Thoracic aorta (tissue), 2 donors: ENCODE measurements at places on chromosomes 4 and X.

- H3K27me3 ChIP-seq = no peaks in the 10 kb centered on the region
- no peak overlapping the region for H3K4me3 ChIP-seq
- no peak overlapping the region for H3K27ac ChIP-seq
- no peaks in the 10 kb centered on the region for H3K4me1 ChIP-seq
These were observed 302.4 kb downstream of the IL1RAPL1 start for GRCh38 chrX:28889591-28890090.

DNA sequence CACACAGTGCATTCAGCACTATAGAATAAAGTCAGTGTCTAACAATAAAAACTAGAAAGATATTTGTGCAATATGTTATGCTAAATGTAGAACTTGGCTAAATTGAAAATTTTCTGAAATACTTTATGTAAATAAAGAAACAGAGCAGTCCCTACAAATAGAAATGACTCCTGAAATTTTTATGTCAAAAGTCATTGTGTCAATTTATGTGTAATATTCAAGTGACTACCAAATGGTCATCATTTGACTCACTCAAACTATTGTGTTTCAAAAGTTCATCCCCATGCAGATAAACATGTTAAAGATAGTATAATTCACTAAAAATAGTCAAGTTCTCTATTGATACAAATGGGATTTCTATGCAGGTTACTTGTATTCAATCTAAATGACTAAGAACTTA, 17.9 kb downstream of the LRBA start:
- DNase-seq = no peak
- no peaks in the 10 kb centered on the region for H3K36me3 ChIP-seq
- H3K27me3 ChIP-seq = no peaks in the 10 kb centered on the region
- no peak overlapping the region for H3K4me3 ChIP-seq
- H3K27ac ChIP-seq = no peak overlapping the region
- no peaks in the 10 kb centered on the region for H3K4me1 ChIP-seq

DNA sequence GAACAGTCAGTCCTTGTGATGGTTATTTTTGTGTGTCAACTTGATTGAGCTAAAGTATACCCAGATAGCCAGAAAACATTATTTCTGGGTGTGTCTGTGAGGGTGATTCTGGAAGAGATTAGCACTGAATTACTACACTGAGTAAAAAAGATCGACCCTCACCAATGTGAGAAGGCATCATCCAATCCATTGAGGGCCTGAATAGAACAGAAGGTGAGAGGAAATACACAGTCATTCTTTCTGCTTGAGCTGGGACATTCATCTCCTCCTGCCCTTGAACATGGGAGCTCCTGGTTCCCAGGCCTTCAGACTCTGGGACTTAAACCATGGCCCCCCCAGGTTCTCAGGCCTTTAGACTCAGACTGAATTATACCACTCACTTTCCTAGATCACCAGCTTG, 22.3 kb downstream of the INPP4B start:
- H3K27ac ChIP-seq = no peak overlapping the region
- H3K4me3 ChIP-seq = no peak overlapping the region

DNA sequence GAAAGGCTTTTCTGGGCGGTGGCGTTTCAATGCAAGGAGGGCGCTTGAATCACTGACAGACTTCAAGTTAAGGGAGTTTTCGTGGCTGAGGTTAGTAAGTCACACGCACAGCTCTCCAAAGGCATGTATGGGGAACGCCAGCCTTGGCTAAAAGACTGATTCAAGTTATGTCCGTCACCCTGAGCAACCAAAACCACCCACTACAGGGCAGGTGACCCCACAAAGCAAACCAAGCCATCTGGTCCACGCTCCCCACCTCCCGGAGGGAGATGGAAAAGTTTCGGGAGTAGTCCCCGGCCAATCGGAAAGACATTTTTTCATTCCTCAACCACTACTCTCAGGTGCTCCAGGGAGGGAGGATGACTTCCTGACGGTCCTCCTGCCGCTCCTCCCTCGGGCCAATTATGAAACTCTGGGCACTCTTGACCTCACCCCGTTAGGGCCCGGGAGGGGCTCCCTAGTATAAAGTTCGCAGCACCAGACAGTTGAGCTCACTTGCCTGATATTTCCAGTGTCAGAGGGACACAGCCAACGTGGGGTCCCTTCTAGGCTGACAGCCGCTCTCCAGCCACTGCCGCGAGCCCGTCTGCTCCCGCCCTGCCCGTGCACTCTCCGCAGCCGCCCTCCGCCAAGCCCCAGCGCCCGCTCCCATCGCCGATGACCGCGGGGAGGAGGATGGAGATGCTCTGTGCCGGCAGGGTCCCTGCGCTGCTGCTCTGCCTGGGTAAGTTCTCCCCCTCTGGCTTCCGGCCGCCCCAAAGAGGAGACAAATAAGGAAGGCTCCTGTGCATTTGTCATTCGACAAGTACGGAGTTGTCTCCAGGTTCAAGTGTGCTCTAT, at the start of gene EREG:
Gene EREG (plus strand): TSS at position 494 of the 840 bp plus-strand sequence. CDS start 164 bp downstream, at position 658.
- H3K36me3 ChIP-seq = no peaks in the 10 kb centered on the region
- H3K27ac ChIP-seq = peak within 1 kb of the TSS; percentile 26
- H3K27me3 ChIP-seq = no peaks in the 10 kb centered on the region

GRCh38 chr4:3830774-3831528, 64.8 kb downstream of the ADRA2C start:
- DNase-seq = no peak
- peaks cover 16% of the 10 kb centered on the region for H3K4me1 ChIP-seq
- H3K36me3 ChIP-seq = no peaks in the 10 kb centered on the region
- H3K27me3 ChIP-seq = no peaks in the 10 kb centered on the region

DNA sequence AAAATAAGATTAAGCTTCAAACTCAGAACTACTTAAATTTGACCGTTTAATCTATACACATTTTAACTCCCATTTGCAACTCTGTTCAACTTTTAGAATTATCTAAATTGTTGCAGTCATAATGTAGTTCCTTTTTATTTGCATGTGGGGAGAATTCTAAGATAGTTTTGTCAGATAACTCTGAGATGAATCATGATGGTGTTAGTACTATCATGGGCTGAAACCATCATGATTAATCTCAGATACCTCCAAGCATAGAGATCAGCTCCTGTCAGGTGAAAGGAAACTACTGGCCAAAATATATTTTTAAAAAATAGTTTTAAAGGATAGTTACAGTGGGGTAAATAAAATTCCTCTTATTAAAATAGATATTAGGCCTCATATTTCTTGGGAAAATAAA, 39.0 kb downstream of the FBXO8 start:
- no peak for DNase-seq
- no peak overlapping the region for H3K4me3 ChIP-seq
- H3K27me3 ChIP-seq = no peaks in the 10 kb centered on the region
- H3K4me1 ChIP-seq = no peaks in the 10 kb centered on the region

DNA sequence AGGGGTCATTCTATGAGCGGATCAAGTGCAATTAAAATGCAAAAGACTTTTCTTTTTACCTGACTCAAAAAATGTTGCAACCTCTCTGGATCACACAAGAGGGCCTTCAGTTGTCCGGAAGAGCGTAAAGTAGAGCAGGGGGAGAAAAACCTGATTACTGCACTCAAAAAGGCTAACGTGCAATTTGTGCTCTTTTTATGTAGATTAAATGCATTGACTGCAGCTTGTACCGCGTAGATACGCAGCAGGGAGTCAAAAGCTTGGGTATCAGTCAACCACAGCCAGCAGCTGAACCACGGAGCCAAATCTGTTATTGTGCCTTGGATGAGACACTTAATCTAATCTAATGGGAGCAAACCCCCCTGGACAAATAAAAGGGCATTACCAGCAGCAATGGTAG, 107.3 kb upstream of the RAI2 start:
- H3K4me3 ChIP-seq = no peak overlapping the region
- H3K36me3 ChIP-seq = no peaks in the 10 kb centered on the region

DNA sequence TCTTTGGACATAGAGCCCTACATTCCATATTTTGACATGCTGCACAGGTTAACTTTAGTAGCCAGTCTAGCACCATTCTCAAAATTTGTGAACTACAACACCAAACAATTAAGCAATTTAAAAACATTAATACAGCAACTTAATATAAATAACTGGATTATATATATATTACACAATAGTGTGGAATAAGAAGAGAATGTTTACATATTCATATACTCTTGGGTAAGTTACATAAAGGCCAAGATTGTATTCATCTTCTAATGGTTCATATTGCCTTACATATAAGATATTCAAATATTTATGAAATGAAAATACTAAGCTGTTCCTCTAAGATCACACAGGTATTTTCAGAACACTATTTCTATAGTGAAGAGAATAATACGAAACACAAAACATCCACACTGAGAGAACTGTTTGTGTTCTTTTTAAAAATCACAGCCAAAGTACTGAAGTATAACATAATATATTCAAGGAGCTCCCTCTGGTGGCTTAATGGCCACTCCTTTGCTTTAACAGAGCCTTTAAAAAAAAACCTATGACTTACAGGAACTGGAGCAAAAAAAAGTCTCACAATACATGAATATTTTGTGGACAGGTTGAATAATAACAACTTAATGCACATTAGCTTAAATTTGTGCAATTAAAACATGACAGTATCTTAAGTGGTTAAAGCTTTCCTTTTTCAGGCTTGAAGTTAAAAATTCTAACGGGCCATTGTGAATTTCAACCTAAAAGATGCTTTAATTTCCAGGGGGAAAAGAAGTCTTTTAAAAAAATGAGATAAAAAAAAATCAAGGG, 46.2 kb downstream of the NEK1 start:
- no peak overlapping the region for H3K27ac ChIP-seq
- no peak overlapping the region for H3K4me3 ChIP-seq
- no peak for DNase-seq
- no peaks in the 10 kb centered on the region for H3K36me3 ChIP-seq
- H3K4me1 ChIP-seq = no peaks in the 10 kb centered on the region

DNA sequence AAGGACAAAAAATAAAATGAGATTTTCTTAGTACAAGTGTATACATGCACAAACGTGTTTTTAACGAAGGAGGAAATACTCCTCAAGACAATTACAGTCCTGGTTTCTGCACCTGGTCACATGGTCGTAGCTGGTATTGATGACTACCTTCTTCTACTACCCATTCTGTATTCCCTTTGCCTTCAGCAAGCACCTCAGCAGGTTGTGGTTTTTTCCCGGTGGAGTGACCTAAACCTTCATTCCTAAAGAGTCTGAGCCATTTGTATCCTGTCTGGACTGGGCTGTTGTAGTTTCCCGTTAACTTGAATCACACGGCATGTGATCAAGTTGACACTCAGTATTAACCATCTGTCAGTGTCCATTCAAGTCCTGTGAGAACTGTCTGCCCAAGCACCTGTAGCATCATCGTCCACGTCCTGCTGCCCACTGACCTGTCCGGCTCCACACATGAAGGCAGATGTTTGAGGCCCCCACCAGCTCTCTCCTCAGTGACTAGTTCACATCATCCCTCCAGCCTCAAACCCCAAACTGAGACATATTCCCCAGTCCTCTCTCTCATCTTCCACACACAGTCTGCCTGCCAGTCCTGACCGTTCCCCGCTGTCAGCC, 31.1 kb upstream of the TBC1D14 start:
- H3K27ac ChIP-seq = no peak overlapping the region
- no peaks in the 10 kb centered on the region for H3K4me1 ChIP-seq
- H3K36me3 ChIP-seq = peaks cover 59% of the 10 kb centered on the region
- no peaks in the 10 kb centered on the region for H3K27me3 ChIP-seq
- DNase-seq = no peak

DNA sequence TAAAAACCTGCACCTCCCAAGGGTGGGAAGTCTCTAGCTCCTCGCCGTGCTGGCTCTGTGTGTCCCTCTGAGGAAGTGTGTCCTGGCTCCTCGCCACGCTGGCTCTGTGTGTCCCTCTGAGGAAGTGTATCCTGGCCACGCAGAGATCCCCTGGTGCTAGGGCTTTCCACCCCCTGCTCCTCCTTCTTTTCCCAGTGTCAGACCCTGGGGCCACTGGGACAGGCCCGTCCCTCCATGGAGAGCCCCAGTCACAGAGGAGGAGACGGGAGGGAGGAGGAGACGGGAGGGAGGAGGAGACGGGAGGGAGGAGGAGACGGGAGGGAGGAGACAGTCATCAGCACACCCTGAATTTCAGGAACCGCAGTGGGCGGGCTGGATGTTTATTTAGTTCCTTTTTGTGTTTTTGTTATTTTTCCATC, 53.8 kb upstream of the HGFAC start:
- no peaks in the 10 kb centered on the region for H3K36me3 ChIP-seq
- peak; percentile 62 for DNase-seq
- H3K27me3 ChIP-seq = no peaks in the 10 kb centered on the region
- peak overlapping the region; percentile 68 for H3K27ac ChIP-seq

DNA sequence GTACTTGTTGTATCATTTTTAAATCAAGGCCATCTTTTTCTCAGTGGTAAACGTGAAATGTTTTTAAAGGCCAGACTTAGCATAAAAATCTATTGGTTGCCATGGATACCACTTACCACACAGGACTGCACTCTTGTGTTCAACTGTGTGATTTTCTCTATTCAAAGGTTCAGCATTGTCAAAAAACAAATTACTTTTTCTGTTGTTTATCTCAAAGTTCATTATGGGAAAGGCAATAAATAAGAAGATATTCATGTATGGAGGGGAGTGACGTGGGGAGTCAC, 231.0 kb upstream of the GATB start:
- peak overlapping the region; percentile 62 for H3K27ac ChIP-seq
- DNase-seq = no peak
- H3K27me3 ChIP-seq = no peaks in the 10 kb centered on the region
- no peak overlapping the region for H3K4me3 ChIP-seq

- no peaks in the 10 kb centered on the region for H3K4me1 ChIP-seq
- H3K27ac ChIP-seq = no peak overlapping the region
- no peaks in the 10 kb centered on the region for H3K36me3 ChIP-seq
- H3K4me3 ChIP-seq = no peak overlapping the region
- no peak for DNase-seq
- H3K27me3 ChIP-seq = no peaks in the 10 kb centered on the region
These were observed 159.4 kb upstream of the GPC4 start for GRCh38 chrX:133574716-133575115.

DNA sequence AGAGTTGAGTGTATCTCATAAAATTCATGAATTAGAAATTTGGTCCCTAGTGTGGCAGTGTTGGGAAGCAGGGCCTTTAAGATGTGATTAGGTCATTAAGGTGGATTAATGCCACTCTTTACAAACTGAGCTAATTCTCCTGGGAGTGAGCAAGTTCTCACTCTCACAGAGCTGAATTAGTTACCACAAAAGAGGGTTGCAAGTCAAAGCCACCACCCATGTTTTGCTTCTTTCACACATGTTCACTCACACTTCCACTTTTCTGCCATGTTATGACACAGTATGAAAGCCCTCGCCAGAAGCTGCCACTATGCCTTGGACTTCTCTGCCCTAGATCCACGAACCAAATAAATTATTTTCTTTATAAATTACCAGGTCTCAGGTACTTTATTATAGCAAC, 332.1 kb downstream of the ARAP2 start:
- H3K4me3 ChIP-seq = no peak overlapping the region
- no peaks in the 10 kb centered on the region for H3K27me3 ChIP-seq
- H3K36me3 ChIP-seq = no peaks in the 10 kb centered on the region
- no peak overlapping the region for H3K27ac ChIP-seq
- no peaks in the 10 kb centered on the region for H3K4me1 ChIP-seq
